ENCODE measurements at places on chromosomes 4 and X.

- DNase-seq = no peak
Measured at GRCh38 chrX:28586286-28586685, 960 bp upstream of the IL1RAPL1 start.

DNA sequence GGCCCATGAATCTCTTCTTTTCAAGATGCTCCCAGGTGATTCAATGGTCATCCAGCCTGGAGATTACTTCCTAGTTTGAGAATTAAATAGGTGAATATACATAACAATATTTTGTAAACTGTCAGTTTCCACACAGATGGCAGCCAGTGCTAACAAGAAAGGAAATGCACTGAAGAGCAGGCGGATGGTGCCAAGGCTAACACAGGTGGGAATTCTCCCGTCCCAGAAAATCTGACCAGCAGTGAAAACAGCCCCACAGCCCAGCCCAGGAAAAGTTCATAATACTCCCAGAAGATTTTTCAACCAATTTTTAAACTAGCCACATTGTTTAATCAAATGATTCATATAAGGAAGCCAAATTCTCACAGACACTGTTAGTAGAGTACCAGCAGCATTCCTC lies 387.2 kb upstream of the GATB start:
- DNase-seq = no peak

DNA sequence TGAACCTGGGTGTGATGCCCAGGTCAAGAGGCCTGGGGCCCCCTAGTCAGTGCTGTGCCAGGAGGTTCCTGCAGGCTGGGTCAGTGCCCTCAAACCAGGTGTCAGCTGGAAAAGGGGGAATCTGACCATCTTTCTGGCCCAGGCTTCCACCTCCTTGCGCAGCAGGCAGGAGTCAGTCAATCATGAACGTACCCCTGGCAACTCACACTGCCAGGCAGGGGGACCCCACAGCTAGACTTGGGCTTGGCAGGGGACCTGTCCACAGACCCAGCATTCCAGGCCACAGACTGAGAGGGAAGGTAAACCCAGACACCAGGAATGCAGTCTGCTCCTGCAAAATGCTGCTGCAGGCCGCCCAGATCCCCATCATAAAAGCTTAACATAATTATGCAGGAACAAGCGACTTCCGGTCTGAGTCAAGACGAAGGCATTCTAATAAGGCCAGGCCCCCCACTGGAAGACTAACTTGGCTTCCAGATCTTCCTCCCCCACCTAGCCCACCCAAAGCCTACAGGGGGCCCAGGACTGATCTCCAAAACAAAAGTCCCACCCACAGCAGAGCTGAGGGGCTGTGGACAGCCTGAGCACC lies 156.3 kb downstream of the BCOR start:
- DNase-seq = no peak

DNA sequence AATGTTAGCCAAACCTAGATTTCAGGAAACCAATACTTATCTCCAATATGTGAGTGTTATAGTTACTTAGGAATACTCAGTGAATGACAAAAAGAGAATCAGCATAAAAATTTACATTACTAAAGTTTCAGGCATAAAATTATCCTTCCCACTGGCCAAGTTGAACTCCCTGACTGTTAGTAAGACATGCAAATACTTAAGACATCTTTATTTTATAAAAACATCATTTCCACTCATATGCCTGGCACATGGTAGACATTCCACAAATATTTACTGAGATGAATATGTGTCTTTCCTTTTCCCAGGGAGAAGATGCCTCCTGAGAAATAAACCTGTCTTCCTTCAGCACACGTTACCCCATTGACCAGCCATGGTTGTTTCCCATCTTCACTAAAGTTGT lies 7.3 kb downstream of the VEGFD start:
- DNase-seq = no peak

DNA sequence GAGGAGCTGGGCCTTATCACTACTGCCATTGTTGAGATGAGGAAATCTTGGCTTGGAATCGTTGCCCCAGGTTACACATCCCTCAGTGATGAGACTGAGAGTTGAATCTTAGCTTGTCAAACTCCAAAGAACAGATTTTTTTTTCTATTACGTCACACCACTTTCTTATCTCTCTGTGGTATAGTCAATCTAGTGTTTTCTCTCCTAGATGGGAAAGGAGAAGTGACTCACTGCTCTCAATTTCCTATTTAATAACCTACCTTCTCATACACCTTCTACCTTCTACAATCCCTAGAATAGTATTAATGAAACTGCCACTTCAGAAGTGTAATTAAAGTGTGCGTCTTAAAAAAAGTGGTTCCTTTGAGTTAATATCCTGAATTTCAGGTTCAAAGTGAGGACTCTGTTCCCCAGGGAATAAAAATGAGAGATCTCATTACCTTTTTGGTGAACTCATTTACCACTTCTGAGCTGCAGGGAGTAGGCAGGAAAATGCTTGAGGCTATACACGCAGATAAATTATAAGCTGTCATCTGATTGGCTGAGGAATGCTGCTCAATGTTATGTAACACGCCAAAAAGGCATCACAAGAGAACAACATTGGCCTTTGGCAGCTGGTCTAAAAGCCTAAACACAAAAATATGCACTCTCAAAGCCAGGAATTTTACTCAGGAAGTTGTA lies 59.3 kb downstream of the MAD2L1 start:
- DNase-seq = no peak

DNA sequence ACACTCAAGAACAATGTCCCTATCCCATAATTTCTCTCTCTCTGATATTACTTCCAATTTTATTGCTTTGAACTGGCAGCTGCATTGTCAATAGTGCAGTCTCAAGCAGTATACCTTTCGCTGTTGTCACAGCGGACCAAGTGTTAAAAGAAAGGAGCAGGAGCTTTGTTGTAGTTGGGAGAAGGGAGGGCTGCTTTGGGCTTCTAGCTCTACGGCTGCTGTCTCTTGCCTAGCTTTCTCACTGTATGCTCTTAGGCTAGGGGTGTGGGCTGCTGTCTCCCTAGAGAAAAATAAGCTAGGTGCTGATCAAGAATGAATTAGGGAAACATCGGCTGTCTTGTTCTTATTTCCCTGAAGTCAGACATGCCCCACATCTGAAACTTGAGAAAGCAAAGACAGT lies 52.5 kb downstream of the TRPC5OS start:
- no peak for DNase-seq

DNA sequence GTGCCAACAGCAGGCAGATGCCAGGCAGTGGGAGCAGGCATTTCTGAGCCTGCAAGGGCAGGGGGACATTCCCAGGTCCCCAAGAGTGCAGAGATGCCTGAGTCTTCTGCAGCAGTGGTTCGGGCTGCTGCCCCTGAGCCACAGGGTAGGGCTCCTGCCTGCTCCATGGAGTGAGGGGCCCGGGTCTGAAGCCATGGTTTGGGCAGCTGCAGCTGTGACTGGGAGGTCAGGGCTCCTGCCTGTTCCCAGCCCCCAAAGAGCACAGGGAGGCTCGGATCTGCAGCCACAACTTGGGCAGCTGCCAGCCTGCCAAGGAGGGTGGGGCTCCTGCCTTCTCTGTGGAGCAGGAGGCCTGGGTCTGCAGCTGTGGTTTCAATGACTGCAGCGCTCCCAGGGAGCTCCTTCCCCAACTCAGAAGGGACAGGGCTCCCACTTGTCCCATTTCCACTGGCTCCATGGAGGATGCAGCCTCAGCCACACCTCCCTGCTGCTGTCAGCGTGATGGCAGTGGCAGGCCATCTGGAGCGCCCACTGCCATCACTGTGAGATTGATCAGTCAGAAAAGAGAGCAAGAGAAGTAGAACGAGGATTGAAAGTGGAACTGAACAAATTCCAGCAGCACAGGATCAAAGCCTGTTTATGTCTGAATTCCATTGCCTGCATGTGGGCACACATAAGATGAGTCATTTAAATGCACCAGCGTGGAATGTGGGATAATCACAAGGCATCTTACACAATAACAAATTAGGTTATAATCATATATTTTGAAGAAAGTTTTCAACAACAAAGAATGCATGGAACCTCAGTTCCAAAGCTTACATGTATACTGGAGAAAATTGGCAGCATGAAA lies 93.1 kb upstream of the CXorf51A start:
- no peak for DNase-seq

DNA sequence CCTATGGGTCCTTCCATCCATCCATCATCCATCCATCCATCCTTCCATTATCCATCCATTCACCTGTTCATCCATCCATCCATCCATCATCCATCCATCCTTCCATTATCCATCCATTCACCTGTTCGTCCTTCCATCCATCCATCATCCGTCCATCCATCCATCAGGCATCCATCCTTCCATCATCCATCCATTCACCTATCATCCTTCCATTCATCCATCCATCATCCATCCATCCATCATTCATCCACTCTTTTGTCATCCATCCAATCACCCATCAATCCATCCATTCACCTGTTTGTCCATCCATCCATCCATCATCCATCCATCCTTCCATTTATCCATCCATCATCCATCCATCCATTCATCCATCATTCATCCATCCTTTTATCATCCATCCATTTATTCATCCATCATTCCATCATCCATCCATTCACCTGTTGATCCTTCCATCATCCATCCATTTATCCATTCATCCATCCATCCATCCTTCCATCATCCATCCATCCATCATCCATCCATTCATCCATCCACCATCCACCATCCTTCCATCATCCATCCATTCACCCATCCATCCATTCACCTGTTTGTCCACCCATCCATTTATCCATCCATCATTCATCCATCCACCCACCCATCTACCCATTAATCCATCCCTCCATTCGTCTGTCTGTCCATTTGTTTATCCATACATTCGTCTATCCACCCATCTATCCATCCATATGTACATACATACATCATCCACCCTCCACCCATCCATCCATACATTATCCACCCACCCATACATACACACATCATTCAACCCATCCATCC lies 34.8 kb downstream of the SH3TC1 start:
- no peak for DNase-seq

DNA sequence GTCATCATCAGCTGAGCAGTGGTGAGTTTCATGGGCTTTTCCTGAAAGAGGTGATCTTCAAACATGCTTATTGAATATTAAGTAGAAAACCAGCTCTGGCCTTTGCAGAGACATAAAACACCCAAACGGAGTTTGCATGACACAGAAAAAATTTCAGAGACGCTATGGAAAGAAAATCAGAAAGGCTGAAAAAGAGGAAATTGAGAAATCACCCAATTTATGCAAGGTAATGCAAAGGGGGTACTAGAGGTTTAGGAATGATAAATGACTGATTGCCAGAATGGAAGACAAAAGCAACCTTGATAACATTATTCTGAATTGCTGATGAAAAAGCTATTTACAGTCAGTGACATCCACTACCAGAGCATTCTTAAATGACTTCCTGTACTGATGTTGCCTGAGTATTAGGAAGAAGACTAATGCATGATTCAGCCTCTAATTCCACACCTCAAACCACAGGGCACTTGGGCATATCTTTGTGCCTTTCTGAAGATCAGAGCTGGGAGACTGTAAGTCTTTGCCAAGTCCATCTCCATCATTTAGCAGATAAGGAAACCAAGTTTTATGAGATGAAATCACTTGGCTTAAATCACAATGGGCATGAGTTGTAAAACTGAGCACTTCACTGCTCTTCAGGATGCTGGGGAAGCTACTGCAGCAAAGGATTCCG lies 565.7 kb downstream of the PPARGC1A start:
- no peak for DNase-seq
